ENCODE measurements at places on chromosomes 3 and 15.

- DNase-seq, result no peak
These were observed 528.8 kb downstream of the SHQ1 start for GRCh38 chr3:72319194-72320094.

DNA sequence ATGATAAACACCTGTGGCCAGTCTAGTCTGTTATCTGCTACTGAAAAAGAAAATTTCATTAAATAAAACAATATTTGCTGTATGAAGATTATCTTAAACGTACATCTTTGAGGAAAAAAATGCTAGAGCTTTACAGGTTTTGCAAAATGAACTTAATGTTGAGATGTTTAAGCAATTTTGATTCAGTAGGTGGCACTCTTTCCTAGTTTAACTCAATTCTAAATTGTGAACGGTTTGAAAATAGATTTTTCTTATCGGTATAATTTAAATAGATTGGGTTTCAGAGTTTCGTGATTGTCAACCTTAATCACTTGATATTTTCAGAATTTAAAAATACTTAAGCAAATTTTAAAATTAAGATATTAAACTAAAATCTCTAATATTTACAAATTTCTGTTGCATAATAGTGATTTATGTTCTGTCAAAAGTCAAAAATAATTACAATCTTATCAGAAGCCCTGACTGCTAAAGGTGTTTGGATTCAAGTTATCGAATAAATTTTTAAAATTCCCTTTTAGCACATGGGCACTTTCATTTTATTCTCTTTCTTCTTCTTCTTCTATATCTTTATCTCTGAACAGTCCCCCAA lies 7.0 kb upstream of the RNF111 start:
- peak; percentile 32 for DNase-seq

DNA sequence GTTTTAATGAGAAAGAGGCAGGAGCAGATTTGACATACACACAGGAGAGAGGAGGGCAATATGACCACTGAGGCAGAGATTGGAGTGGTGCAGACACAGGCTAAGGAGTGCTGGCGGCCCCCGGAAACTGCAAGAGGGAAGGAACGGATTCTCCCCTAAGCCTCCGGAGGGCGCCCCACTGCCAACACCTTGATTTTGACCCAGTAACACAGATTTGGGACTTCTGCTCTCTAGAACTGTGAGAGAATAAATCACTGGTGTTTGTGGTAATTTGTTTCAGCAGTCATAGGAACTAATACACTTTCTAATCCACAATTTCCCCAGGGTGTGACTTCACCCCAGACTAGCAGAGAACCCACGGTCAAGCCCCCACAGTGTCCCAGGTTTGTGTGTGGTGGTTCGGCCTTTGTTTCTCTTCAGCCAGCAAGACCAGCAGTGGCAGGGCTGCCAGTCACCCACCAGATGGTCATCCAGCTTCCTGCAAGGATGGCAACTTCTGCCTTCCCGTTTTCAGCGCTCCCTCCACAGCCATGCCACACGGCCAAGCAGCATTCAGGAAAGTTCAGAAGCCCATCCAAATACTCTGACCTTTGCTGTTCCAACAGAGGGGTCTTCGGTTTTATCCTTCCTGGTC lies 23.6 kb upstream of the TSPAN3 start:
- no peak for DNase-seq

DNA sequence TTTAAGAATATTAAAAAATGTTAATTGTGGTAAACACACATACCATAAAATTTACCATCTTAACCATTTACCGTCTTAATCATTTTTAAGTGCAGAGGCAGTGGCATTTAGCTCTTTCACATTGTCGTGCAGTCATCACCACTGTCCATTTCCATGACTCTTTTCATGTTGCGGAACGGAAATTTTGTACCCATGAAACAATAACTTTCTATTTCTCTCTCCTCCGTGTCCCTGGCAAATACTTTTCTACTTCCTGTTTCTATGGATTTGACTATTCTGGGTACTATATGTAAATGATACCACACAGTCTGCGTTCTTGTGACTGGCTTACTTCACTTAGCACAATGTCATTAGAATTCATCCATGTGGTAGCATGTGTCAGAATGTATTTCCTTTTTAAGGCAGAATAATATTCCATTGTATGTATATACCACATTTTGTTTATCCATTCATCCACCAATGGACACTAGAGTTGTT lies 27.9 kb downstream of the AKAP13 start:
- no peak for DNase-seq

DNA sequence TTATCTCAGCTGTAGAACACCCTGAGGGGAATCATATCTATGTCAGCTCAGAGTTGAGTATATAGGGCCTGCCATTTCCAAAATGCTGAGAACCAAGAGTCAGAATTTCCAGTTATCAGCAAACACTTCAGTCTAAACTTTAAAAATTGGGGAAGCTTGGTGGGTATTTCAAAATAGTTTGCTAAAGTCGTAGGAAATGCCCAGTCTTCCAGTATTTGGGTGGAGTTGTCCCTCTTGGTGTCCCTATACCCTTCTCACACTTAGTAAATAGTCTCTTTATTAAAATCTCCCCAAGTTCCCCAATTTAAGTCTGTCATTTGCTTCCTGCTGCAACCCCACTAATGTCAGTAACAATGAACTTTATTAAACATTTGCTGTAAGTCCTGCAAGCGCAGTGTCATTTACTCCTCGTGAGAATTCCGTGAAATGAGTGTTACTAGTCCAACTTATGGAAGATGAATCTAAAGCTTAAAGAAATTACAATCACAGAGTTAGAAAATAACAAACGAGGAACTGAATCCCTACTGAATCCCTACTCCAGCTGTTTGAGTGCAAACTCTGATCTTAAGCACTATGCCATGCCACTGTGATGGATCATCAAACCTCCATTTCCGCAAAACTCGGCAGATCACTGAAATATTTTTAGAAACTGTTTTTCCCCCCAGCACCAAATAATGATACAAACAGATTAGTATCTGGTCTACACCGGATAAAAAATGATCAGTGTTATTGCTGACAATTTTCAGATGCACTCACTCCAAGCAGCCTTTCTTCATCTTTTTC lies 341.7 kb upstream of the PROK2 start:
- no peak for DNase-seq

- DNase-seq, result no peak
These were observed 65.8 kb downstream of the EXOG start for GRCh38 chr3:38561746-38562466.
